CD4-positive, alpha-beta T cell treated with Interleukin-15 for 1 hour (primary cell): ENCODE measurements at places on chromosomes 7 and 10.

DNA sequence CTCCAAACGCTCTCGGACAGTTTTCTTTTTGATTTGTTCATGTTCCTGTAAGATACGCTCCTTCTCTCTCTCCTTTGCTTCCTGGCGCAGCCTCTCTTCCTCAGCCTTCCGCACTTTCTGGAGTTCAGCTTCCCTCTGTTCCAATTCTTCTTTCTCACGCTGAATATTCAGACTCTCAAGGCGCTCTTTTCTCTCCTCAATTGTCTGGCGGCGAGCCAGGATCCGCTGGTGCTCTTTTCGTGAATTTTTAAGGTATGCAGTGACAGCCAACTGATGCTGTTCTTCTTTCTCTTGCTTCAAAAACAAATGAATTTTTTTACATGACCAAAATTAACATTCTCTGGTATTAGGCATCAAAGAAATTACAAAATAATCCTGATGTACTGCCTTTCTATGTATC, 22.6 kb downstream of the EIF3A start:
- no peak for DNase-seq

DNA sequence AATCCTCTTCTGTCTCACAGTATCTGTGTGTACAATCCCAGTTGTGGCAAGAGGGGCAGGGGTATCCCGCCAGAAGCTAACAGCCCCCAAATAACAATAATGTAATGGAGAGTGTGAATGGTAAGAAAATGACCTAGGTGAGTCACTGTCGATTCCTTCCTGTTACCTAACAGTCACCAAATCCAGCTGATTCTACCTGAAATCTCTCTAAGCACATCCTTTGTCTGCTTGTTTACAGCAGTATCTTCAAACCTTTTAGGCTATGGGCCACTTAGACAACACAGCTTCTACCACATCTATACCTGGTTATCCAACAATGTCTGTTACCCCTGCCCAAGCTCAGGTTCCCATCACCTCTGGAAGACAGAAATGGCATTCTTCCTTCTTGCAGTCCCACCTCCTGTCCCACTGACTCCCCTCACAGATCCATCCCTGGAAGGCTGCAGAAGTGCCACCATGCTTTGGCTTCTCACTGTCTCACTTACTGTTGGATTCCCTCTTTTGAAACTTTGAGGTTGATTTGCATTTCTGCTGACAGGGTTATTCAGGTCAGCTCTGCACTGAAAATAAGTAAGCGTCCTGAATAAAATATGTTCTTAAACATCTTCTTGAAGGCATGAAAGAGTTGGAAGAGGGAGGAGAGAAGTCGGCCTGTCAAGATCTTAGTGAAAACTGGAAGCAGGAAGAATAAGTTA, 13.1 kb downstream of the PIP4K2A start:
- DNase-seq: no peak

DNA sequence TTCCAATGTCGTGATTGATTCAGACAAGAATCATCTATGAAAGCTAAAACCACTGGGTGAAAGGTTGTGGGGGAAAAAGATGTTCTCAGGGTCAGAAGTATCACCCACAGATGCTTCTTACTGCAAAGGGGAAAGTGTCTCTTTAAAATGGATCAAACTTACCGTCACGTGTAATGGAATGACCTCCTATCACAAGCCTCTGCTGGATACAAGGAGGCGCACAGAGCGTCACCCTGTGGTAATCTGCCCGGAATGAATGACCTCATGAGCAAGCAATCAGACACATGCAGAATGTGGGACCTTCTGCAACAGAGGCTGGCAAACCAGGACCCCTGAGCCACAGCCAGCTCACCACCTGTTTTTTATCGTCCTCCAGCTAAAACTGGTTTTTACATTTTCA, 33.0 kb downstream of the WIPF3 start:
- no peak for DNase-seq

DNA sequence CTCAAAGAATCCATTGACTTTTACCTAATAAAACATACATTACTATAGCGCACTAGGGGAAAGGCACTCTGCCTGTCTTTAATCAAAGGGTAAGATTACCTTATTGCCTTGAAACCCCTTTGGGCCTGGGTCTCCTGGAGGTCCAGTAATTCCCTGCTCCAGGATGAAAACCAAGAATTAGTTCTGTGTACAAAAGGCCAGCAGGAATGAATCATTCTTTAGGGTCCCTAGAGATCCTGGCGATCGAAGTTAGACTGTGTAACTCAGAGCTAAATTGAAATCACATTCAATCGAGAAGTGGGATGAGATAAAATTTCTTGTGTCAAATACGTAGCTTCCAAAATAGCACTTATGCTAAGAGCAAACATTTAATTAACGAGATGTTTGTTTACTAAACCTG, 29.8 kb downstream of the COL28A1 start:
- DNase-seq: no peak

GRCh38 chr7:28891192-28891875, 66.8 kb downstream of the TRIL start:
- DNase-seq: no peak

GRCh38 chr7:133275446-133276095, 22.7 kb downstream of the EXOC4 start:
- no peak for DNase-seq

GRCh38 chr10:86538547-86538946, 17.0 kb upstream of the WAPL start:
- no peak for DNase-seq

GRCh38 chr10:114869520-114869892, 47.9 kb downstream of the FHIP2A start:
- DNase-seq: no peak

- DNase-seq: no peak
Observed at GRCh38 chr10:60384011-60384410, 5.7 kb downstream of the ANK3 start.

GRCh38 chr7:135911099-135911498, 66.1 kb downstream of the MTPN start:
- DNase-seq: no peak
